C1 segment of cervical spinal cord (tissue), 14 donors: ENCODE measurements at places on chromosomes 1 and 21.
A peak's percentile ranks its signal among the peaks of the same experiment; 100 is the strongest.

GRCh38 chr1:5424802-5425703, 567.2 kb downstream of the NPHP4 start:
- no peak for DNase-seq

DNA sequence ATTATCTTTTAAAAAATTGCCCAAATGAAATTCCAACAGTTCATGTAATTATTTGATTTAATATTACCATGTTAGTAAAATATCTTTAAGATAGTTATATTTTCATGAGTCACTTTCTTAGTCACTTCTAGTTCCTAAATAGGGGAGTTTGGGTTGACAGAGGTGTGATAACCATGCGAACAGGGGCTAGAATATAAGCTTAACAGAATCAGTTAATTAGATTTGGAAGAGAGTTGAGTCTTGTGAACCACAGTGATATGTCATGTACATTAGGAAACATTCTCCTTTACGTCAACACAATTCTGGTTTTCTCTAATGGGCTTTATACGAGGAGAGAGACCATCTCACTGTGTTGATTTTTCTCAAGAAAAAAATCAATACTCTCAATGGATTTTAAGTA, 64.8 kb upstream of the ZNF281 start:
- no peak for DNase-seq

GRCh38 chr1:108845446-108845845, 11.4 kb downstream of the AKNAD1 start:
- DNase-seq: no peak

DNA sequence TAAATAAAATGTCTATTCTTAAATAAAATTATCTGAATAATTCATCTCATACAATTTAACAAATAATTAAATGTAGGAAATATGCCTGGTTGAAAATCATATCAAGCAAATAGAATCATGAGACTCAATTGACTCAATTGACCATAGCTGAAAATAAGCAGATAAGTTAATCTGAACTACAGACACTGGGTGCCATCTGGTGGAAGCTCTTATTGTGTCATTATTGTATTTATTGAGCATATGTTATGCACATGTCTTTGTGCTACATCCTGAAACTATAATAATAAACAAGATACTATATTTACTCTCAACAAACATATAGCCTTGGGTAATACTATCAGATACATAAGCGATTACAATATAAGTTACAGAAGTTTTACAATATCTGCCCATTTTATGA, 41.0 kb downstream of the BRINP3 start:
- DNase-seq: no peak

DNA sequence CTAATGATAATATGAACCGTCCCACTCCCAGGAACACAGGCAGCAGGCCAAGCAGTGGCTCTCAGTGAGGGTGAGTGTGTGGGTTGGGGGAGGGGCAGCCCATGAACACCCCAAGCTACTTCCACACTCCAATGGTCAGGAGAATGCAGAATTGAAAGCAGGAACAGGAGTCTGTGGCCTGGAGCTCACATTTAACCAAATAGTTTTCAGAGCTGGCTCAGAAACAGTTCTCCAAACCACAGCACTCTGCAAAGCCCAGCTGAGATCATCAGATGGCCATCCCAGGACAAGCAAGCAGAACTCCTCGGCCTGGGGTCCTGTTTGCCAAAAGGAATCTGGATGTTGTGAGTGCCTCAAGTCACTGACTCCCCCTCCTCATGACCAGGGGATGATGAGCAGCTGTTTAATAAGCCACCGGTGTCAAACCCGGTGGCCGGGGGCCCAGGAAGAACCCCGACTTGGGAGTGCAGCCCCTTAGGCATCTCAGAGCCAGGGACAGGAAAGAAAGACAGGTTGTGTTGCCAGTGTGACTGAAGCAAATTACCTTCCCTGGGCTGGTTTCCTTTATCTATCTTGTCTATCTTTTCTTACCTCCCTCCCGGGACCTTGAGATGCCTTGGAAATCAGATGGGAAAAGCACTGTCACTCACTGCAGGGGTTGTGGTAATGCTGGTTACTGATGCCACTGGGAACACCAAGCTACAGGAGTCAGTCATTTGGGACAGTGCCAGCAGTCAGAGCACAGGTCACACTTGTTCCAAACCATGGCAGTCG, 20.4 kb downstream of the DEGS1 start:
- peak; percentile 36 for DNase-seq

DNA sequence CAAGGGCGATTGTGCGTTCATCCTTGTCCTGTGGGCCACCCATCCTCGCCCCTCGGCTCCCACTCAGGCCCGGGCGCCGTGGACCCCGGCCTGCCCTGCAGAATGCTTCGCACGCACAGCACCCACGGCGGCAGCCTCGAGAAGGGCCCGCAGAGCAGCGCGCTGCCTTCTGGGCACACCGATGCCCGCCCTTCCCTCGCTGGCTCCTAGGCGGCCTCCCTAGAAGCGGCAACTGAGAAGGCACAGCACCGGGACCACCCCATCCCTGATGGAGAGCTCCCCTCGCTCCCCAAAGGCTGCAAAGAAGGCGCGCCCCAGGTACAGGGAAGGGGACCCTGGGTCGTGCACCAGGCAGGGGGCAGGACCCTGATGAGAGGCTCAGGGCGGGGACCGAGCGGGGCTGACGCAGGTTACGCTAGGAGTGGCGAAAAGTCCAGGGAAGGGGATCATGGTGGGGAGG, 971 bp downstream of the CAPZB start:
- no peak for DNase-seq
